ENCODE measurements at places on chromosomes 6 and 20.

- DNase-seq = no peak
Observed at GRCh38 chr6:90770778-90771177, 183.9 kb upstream of the MAP3K7 start.

DNA sequence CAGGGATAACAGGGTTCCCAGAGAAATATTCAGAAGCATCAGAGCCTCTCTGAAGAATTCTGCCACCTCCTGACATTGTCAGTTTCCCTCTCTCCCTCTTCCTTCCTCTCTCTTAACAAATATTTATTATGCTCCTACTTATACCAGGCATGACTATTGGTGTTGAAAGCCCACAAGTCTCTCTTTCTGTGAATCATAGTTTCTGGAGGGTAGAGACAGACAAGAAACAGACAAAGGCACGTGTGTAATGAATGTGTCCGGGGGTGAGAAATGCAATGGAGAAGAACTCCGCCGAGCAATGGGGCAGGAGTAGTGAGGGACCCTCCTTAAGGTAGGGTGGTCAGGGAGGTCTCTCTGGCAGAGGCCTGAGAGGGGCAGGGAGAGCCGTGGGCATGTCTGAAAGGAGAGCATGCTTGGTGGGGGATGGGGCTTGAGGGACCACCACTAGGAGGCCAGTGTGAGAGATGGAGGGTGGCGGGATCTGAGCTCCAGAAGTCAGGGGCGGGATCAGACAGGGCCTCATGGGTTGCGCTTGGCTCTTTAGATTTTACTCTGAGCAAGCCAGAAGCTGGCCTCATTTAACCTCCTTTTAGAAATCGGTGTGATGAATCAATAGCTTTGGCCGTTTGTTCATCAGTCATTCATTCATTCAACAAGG is 57.3 kb downstream of the EYA2 start:
- DNase-seq = no peak

GRCh38 chr6:130624046-130624445 is 203.2 kb upstream of the SMLR1 start:
- no peak for DNase-seq

- DNase-seq = no peak
Observed at GRCh38 chr20:35611482-35611881, 4.1 kb upstream of the SPAG4 start.

GRCh38 chr6:24929242-24929641 is 6.5 kb downstream of the RIPOR2 start:
- no peak for DNase-seq

- no peak for DNase-seq
Observed at GRCh38 chr6:81770381-81770780, 17.9 kb upstream of the TENT5A start.

GRCh38 chr6:32658268-32658897 is 8.1 kb downstream of the HLA-DQB1 start:
- DNase-seq = no peak

- no peak for DNase-seq
Observed at GRCh38 chr6:109720311-109720710, 29.2 kb downstream of the FIG4 start.

GRCh38 chr6:68237205-68237604 is 397.9 kb upstream of the ADGRB3 start:
- no peak for DNase-seq
